ENCODE measurements at places on chromosomes 12 and 14. TPM values are rescaled to one million over a fixed set of nuclear protein-coding genes. Genes with fewer than 3 reads are reported as not detected.

DNA sequence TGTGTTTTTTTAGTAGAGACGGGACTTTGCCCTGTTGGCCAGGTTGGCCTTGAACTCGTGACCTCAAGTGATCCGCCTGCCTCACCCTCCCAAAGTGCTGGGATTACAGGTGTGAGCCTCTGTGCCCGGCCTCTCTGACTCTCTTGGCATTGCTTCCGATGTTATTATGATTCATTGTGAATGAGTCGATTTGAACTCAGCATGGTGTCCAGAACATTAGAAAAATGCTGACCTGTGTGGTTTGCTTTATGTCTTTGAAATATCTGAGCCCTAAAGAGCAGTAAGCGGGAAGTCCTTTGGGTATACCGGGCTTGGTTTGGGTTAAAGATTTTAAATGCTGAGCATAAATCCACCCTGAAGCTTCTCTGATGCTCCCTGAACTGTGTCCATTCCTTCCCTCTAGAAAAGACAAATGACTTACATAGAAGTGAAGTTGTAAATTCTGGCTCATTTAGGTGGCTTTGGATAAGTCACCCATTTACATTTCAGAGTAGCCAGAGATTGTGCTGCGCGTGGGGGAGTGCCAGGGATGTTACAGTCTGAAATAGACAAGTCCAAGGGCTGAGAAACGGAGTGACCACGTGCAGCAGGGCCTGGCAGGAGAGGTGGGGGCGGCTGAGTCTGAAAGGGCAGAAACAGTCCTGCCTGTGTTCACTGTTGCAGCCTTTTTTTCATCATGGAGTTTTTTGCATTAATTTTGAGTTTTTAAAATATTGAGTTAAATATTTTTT is 39.6 kb downstream of the SLC15A4 start:
- no peak for DNase-seq

- DNase-seq, result no peak
These were observed 519 bp upstream of the AP1G2 start for GRCh38 chr14:23568021-23568599.

GRCh38 chr12:52524241-52524897 is 4.2 kb upstream of the KRT5 start:
- no peak for DNase-seq

C12orf75 gene
- 57.5 TPM for total RNA-seq

Measured in activated naive CD8-positive, alpha-beta T cell treated with anti-CD3 and anti-CD28 coated beads for 36 hours (primary cell).